B cell (primary cell): ENCODE measurements at places on chromosomes 1 and 21. TPM values are rescaled to one million over a fixed set of nuclear protein-coding genes. Genes with fewer than 3 reads are reported as not detected.

HRNR gene
- not detected in 2 replicates for polyA plus RNA-seq

VCAM1 gene
- polyA plus RNA-seq, result not detected in 2 replicates

ERICH3 gene
- 0.03 and 0.10 TPM in 2 replicates for polyA plus RNA-seq

DNA sequence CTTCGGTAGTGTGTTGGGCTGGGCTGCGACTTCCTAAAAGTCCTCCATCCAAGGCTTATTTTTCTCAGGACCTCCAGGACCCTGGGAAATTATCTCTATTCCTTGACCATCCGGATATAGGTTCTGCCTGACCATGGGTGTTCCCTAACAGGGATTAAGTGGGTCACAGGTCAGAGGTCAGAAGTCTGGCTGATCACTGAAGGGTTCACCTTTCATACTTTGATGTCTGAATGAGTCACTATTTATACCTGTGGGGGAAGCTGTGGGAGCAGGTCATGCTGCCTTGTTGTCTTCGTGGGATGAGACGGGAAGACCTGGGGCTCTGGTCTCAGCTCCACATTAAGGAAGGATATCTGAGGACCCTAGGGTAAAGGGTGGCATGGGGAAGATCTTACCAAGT is 65.0 kb upstream of the ETV3 start:
- no peaks in the 10 kb centered on the region for H3K4me1 ChIP-seq
- no peak overlapping the region for H3K4me3 ChIP-seq
- no peaks in the 10 kb centered on the region for H3K27me3 ChIP-seq
- no peak overlapping the region for H3K27ac ChIP-seq
- no peaks in the 10 kb centered on the region for H3K36me3 ChIP-seq
- DNase-seq, result no peak

DNA sequence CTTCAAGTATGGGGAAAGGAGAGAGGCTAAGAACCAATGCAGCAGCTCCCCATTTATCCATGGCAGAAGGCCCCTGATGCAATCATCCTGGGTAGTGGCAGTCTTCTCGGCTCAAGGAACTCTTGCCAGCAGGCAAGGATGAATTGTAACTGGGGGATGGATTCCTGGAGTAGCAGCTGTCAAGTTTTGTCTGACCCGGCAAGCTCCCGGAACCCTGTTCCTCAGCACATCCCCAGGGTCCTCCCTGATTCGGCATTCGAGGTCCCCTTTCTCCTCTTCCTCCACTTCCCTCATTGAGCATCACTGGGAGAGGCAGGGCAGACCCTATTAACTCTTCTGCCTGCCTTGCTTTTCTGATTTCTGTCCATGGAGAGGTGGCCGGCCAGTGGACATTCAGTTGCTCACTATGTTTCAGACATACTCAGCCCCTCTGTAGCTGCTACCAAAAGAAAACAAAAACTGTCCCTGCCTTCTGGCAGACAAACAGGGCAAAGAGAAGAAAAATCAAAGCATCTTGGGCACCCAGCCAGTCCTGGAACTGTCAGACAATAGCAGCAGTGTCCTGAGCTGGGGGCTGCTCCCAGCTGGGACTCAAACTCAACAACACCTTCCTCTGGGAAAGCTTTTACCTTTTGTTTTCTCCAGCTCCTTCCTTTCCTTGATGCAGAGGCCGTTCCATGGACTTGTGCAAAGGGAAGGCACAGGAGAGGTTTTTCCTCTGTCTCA is 5.6 kb upstream of the PTCH2 start:
- no peaks in the 10 kb centered on the region for H3K36me3 ChIP-seq
- no peak overlapping the region for H3K27ac ChIP-seq
- DNase-seq, result no peak
- H3K4me1 ChIP-seq, result peaks cover 3% of the 10 kb centered on the region
- no peak overlapping the region for H3K4me3 ChIP-seq

GRCh38 chr1:10864776-10865175 is 68.3 kb upstream of the CASZ1 start:
- H3K27me3 ChIP-seq, result peaks cover 27% of the 10 kb centered on the region
- H3K4me3 ChIP-seq, result no peak overlapping the region
- no peak overlapping the region for H3K27ac ChIP-seq
- DNase-seq, result no peak
- H3K4me1 ChIP-seq, result peaks cover 11% of the 10 kb centered on the region

GRCh38 chr21:18970941-18971340 is 567.4 kb upstream of the TMPRSS15 start:
- no peak for DNase-seq
- no peak overlapping the region for H3K27ac ChIP-seq
- no peaks in the 10 kb centered on the region for H3K4me1 ChIP-seq
- H3K36me3 ChIP-seq, result no peaks in the 10 kb centered on the region
- no peaks in the 10 kb centered on the region for H3K27me3 ChIP-seq

- H3K27ac ChIP-seq, result no peak overlapping the region
- DNase-seq, result no peak
- no peaks in the 10 kb centered on the region for H3K36me3 ChIP-seq
- H3K4me1 ChIP-seq, result no peaks in the 10 kb centered on the region
Measured at GRCh38 chr1:5967351-5968160, 24.7 kb downstream of the NPHP4 start.

GRCh38 chr1:44076066-44076465 is 42.6 kb upstream of the KLF17 start:
- no peak for DNase-seq
- no peak overlapping the region for H3K4me3 ChIP-seq
- H3K27me3 ChIP-seq, result no peaks in the 10 kb centered on the region
- H3K4me1 ChIP-seq, result peaks cover 18% of the 10 kb centered on the region
- no peak overlapping the region for H3K27ac ChIP-seq
- no peaks in the 10 kb centered on the region for H3K36me3 ChIP-seq

GRCh38 chr1:221328371-221328770 is 413.5 kb downstream of the DUSP10 start:
- H3K27ac ChIP-seq, result no peak overlapping the region
- no peak overlapping the region for H3K4me3 ChIP-seq
- DNase-seq, result no peak
- H3K4me1 ChIP-seq, result no peaks in the 10 kb centered on the region

- no peak within 1 kb of the TSS for H3K4me3 ChIP-seq
- no peaks in the 10 kb centered on the region for H3K36me3 ChIP-seq
- H3K27ac ChIP-seq, result no peak within 1 kb of the TSS
- DNase-seq, result no peak
- no peaks in the 10 kb centered on the region for H3K27me3 ChIP-seq
Measured at GRCh38 chr1:248013229-248013710, at the start of gene OR2L5. OR2L5 (plus strand) TSS chr1:248013660; CDS start chr1:248021948, 8,288 bp downstream.

GRCh38 chr1:110714374-110714995 is 39.7 kb upstream of the KCNA3 start:
- no peaks in the 10 kb centered on the region for H3K36me3 ChIP-seq
- DNase-seq, result no peak
- no peaks in the 10 kb centered on the region for H3K4me1 ChIP-seq
- no peak overlapping the region for H3K4me3 ChIP-seq

DNA sequence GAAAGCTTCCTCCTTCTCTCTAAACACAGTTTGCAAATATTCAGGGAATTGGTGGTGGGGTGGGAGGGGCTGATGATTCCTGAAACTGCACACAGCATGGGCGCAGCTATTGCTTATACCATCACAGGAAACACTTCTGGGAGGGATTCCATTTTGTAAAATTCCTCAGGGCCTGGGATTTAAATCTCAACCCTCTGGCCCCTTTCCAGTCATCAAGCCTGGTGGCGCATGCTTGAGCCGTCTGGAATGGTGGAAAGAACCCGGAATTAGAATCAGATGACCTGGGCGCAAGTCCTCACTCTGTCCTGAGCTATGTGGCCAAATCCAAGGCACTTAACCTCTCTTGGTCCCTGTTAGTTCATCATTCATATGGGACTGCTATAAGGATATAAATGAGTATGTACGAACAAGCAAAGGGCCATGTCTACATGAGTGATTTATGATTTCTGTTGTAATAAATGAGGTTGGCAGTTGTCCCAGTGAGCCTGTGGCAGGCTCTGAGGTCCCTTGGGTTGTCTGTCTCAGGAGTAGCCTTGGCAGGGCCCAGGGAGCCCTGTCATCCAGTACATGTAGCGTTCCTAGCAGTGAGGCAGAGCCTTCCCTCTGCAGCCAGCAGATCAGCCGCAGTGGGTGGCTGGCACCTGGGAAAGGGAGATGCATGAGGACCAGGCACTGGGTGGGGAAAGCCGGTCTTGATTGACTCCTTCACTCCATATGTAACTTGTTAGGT is 72.0 kb downstream of the MAN1C1 start:
- no peaks in the 10 kb centered on the region for H3K4me1 ChIP-seq
- H3K27me3 ChIP-seq, result no peaks in the 10 kb centered on the region
- H3K4me3 ChIP-seq, result no peak overlapping the region

- DNase-seq, result no peak
- H3K4me1 ChIP-seq, result no peaks in the 10 kb centered on the region
- H3K4me3 ChIP-seq, result no peak overlapping the region
- no peak overlapping the region for H3K27ac ChIP-seq
Measured at GRCh38 chr1:210944252-210944651, 189.7 kb downstream of the KCNH1 start.

DNA sequence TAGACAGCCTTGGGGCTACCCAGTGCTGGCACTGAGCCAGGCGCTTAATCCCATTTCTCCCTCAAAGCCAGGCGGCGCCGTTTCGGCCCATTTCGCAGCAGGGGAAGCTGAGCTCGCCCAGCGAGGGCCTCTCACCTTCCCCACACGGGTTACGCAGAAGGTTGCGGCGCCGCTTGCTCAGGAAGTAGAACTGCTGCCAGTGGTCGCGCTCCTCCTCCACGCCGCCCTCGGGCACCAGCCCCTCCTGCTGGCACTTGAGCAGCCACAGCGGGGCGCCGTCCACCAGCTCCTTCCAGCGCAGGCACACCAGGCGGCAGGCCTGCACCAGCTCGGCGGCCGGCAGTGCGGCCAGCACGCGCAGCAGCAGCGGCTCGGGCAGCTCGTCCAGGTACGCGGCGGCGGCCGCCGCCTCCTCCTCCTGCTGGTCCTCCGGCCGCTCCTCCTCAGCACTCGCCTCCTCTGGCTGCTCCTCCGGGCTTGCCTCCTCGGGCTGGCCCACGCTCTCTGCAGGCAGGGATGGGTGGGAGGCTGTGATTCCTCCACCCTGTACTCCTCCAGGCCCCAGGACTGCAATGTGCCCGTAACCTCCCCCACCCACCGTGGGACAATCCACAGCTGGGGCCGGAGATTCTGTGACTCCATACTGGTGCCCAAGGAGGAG is 3.8 kb downstream of the FBXO2 start:
- H3K4me3 ChIP-seq, result peak overlapping the region; percentile 51
- H3K4me1 ChIP-seq, result peaks cover 17% of the 10 kb centered on the region
- no peaks in the 10 kb centered on the region for H3K36me3 ChIP-seq
- no peak overlapping the region for H3K27ac ChIP-seq
- peak; percentile 85 for DNase-seq
- H3K27me3 ChIP-seq, result no peaks in the 10 kb centered on the region

- no peaks in the 10 kb centered on the region for H3K27me3 ChIP-seq
- H3K36me3 ChIP-seq, result no peaks in the 10 kb centered on the region
- H3K4me1 ChIP-seq, result no peaks in the 10 kb centered on the region
- DNase-seq, result no peak
- no peak overlapping the region for H3K4me3 ChIP-seq
- no peak overlapping the region for H3K27ac ChIP-seq
Measured at GRCh38 chr1:91897016-91897415, 11.1 kb upstream of the TGFBR3 start.

DNA sequence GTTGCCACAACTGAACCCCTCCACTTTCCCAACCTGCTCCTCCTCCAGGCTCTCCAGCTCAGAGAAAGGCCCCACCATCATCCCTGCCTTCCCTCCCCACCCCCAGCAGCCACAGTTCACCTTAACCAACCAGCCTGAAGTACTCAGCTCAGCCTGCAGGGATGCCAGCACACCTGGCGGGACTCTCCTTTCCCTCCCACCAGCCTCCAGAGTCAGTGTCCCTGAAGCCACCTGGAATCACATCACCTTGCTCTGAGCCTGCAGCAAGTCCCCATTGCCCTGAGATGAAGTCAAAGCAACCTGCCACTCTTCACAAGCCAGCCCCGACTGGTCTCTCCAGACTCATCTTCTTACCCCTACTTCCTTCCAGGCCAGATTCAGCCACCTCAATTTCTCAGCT is 26.2 kb upstream of the ZC3H12A start:
- no peak for DNase-seq
- no peaks in the 10 kb centered on the region for H3K36me3 ChIP-seq
- H3K4me1 ChIP-seq, result peaks cover 11% of the 10 kb centered on the region
- H3K4me3 ChIP-seq, result no peak overlapping the region

GRCh38 chr1:155645034-155645598 is 35.1 kb downstream of the MSTO1 start:
- DNase-seq, result no peak
- H3K27ac ChIP-seq, result no peak overlapping the region
- no peaks in the 10 kb centered on the region for H3K27me3 ChIP-seq
- no peaks in the 10 kb centered on the region for H3K4me1 ChIP-seq
- no peak overlapping the region for H3K4me3 ChIP-seq
- no peaks in the 10 kb centered on the region for H3K36me3 ChIP-seq

- DNase-seq, result peak; percentile 64
- no peak overlapping the region for H3K4me3 ChIP-seq
- H3K4me1 ChIP-seq, result no peaks in the 10 kb centered on the region
- no peaks in the 10 kb centered on the region for H3K27me3 ChIP-seq
- no peaks in the 10 kb centered on the region for H3K36me3 ChIP-seq
- no peak overlapping the region for H3K27ac ChIP-seq
Measured at GRCh38 chr21:14403681-14404318, 20.9 kb upstream of the HSPA13 start.

DNA sequence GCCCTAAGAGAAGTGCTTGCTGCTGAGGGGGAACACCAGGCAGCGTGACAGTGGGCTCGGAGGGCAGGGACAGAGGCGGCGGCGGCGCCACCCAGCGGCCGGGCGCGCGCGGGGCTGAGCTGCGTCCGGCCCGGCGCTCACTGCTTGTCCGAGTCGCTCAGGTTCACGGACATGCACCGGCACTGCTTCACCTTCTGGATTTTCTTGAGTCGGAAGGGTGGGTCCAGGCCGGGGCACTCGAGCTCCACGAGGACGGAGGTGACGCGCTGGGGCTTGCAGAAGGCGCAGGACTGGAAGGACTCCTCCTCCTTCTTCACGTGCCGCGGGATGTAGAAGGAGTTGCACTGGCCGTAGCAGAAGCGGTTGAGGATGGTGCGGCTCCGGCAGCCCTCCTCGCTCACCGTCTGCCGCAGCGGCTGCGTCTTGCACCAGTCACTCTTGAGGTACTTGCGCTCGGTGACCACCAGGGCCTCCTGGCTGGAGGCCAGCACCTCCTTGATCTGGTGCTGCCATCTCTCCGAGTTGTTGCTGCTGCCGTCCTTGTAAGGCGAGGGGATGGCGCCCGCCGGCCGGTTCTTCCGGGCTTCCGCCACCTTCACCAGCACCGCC is 119.0 kb downstream of the GREM2 start:
- no peaks in the 10 kb centered on the region for H3K4me1 ChIP-seq
- no peaks in the 10 kb centered on the region for H3K36me3 ChIP-seq
- no peak for DNase-seq
- H3K27ac ChIP-seq, result no peak overlapping the region

DNA sequence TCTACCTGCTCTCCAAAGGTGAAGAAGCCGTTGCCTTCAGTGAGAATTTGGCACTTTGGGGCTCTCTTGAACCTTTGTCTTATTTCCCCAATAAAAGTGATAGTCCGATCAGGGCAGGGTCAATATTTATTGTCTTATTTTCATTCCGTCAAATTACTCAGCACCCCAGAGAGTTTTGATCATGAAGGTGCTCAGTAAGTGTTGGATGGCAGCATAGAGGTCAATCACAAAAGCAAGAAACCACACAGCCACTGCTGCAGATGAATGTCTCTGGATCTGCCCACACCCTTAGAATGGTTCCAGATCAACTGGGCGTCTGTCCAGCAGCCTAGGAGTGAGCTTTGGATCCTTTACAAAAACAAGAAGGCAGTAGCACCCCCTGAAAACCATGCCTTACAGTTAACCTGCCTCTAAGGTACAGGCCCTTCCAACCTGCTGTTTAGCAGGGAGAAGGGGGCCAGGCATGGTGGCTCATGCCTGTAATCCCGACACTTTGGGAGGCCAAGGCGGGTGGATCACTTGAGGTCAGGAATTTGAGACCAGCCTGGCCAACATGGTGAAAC is 97.3 kb downstream of the PSMG1 start:
- no peak overlapping the region for H3K27ac ChIP-seq
- H3K4me3 ChIP-seq, result no peak overlapping the region
- H3K27me3 ChIP-seq, result no peaks in the 10 kb centered on the region
- no peaks in the 10 kb centered on the region for H3K4me1 ChIP-seq
